ENCODE measurements at places on chromosomes 1 and 21.

DNA sequence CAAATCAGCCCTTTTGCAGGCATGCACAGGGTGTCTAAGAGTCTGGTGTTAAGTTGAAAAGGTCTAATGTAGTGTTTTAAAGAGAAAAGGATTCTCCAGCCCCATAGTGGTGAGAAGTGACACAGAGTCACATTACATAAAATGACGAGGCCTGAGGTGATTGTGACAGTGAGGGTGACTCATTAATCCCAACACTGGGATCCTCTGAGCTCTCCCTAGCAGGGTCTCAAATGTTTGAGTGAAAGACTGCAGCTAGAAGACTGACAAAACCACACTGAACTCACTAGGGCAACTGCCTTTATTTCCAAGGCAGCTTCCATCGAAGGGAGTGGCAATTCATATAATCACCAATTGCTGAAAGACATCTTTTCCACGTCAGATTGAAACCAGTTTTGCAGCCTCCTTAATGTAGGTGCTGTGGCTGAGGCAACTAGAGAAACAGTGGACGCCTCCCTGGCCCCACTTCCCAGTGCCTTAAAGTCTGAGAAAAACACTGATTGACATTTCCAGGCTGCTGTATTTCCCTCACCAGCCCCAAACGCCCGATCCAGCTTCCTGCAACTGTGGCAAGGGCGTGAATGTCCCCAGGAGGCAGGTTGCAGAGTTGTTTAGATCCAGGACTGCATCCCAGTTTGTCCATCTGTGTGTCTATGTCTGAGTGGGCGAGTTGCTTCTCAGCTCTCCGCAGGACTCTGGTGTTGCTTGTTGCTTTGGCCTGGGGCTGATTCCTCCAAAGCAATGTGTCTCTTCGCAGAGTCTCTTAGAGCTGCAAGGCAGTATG lies 81.4 kb downstream of the RUNX1 start:
- DNase-seq: no peak

DNA sequence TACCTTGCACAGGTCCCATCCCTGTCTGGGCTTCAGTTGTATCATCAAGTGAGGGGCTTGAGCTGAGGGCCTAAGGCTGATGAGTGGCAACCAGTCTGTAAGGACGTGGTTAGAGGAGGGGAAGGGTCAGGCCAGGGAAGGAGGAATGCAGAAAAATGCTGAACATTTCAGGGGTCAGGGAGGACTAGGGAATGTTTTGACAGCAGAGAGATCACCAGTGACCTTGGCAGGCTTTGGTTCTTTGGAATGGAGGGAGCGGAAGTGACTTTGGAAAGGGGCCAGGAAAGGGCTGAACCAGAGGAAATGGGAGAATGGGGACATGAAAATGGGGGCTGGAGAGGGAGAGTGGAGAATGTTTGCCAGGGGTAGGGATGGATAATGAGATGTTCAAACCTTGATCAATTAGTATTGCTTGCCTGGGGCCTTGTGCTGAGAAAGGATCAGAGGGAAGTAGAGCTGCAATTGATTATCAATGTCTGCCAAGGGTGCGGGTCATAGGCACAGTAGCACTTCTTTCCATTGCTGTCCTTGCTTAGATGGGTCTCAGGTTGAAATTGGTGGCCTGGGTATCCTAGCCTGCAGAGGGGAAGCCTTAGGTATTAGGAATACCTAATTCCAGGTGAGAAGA lies 7.4 kb downstream of the LDLRAP1 start:
- DNase-seq: no peak

- DNase-seq: peak; percentile 95
Observed at GRCh38 chr1:89762779-89763648, 57.8 kb upstream of the LRRC8D start.

DNA sequence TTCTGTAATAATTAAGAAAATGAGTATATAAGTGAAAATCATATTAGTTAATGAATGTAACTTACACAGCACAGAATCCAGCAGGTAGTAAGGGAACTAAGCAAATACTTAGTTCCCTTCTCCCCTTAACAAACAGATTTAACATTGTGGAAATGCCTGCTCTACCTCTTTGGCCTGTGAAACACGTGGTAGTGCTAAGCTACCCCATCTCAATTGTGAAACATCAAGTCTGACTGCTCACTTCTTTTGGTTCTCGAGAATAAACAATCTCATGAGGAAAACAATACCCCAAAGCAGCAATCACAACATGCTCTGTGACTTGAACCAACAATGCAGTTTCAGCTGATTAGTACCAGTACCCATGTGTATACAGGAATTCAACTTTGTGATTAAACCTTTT lies 4.7 kb downstream of the MYSM1 start:
- no peak for DNase-seq

GRCh38 chr1:212186427-212187207 lies 98.6 kb upstream of the PPP2R5A start:
- DNase-seq: no peak

DNA sequence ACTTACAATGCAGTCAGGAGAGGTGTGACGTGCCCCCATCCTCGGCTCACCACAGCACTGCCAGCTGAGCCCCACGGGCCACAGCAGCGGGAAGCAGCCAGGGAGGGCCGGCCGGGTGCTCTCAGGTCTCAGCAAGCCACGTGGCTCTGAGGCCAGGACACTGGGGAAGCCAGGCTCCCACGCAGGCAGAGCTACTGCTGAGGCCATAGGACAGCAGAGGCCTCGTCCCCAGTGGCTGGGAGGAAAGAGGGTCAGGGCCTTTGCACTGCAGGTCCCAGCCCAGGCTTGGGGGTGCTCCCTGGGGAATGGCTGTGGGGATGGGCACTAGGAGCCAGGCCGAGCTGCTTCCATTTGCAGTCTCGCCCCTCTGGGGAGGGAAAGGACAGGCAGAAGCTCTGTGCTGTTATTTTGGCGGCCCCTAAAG lies 5.8 kb downstream of the LRRC47 start:
- no peak for DNase-seq

DNA sequence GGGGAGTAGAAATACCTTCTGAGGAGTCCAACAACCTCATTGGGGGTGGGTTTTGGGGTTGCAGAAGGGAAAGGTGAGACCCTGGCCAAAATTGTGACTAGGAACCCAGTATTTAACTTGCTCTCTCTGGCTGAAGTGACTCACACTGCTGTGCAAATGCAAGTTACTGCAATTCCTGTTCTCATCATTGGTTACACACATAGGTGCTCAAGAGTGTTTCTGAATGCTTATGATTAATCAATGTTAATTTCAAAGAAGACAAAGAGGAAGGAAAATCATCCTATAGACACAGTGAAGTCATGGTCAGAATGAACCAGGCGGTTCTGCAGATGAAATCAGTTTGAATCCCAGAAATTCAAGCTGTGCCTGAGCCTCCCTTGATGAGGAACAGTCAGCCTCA lies 3.1 kb downstream of the ASCL5 start:
- DNase-seq: no peak

DNA sequence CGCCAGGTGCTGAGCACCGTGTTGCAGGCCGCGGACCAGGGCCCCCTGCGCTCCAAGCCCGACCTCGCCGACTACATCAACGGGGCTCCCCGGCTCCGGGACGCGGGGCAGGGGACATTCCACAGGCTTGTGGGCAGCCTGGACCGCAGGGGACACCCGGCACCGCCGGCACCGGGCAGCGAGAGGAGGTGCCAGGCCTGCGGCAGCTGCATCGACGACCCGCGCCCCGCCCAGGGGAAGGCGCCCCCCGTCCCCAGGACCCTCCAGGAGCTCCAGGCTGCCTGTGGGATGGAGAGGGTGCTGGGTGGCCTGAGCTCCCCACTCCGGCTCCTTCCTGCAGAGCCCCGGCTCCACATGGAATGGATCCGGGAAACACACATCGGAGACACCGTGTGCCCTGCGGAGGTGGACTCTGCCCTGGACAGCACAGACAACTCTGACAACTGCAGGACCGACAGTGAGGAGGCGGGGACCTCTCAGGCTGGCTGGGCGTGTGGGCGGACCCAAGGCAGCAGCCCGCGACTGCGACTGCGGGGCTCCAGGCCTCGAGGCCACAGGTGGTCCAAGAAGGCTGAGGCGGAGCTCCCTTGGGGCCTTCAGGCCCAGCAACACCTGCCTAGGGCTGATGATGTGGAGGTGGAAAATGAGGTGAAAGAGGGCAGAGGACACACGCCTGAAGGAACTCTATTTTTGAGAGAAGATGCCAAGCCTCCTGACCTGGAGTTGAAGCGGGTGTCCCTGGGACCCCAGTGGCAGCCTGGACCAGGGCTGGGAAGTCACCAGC lies 22.8 kb downstream of the KIAA1614 start:
- no peak for DNase-seq

- DNase-seq: no peak
Observed at GRCh38 chr1:3355089-3355488, 99.4 kb upstream of the ARHGEF16 start.

DNA sequence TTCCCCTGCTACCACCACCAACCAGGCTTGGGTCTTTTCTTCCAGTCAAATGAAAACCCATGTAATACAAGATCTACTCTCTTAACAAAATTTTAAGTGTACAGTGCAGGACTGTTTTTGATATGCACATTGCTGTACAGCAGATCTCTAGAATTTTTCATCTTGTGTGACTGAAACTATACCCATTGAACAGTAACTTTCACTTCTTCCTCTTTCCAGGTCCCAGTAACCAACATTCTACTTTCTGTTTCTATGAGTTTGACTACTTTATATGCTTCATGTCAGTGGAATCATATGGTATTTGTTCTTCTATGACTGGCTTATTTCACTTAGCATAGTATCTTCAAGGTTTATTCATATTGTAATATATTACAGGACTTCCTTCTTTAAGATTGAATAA lies 45.3 kb upstream of the PLPPR4 start:
- DNase-seq: no peak

GRCh38 chr1:154219541-154219940 lies 1.2 kb upstream of the UBAP2L start:
- no peak for DNase-seq

DNA sequence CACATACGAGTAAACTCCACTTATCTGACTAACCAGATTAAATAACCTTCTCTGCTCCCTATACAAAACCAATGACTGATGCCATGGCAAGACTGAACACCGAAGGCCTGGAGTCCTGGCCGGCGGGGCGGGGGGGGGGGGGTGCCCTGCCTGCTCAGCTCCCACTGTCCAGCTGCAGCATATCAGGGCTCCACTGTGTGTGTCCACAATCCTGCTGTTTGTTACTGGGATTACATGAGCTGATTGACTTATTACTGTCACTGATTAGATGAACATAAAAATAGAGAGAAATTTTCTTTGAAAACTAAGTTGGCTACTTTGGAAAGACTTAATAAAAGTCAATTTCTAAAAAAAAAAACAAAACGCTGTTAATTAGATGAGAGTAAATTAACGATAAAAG lies 24.9 kb downstream of the TMEM63A start:
- no peak for DNase-seq

GRCh38 chr1:24972221-24972914 lies 42.3 kb upstream of the RUNX3 start:
- DNase-seq: no peak

DNA sequence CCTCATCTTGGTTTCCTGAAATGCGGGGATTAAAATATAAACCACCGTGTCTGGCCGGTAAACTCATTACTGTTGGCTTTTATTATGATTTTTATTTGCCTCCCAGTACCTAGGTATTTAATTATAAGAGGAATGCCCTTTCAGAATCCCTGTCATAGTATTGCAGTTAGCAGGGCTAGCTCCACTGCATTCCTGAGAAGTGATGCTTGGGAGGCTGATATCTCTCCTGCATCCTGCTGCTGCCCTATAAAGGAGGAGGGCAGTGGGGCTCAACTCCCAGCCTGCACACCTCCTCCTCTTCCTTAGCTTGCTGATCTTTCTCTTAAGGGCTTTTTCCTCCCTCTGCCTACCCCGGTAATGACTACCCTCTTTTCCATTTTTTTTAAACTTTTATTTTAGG lies 19.9 kb upstream of the DISC1 start:
- no peak for DNase-seq

GRCh38 chr1:150365941-150366340 lies 2.0 kb downstream of the RPRD2 start:
- no peak for DNase-seq

GRCh38 chr21:39559511-39559910 lies 53.2 kb upstream of the B3GALT5 start:
- no peak for DNase-seq

- DNase-seq: peak; percentile 53
Observed at GRCh38 chr1:226545836-226546596, 2.5 kb upstream of the STUM start.

GRCh38 chr1:41448821-41449220 lies 35.7 kb downstream of the EDN2 start:
- DNase-seq: no peak

DNA sequence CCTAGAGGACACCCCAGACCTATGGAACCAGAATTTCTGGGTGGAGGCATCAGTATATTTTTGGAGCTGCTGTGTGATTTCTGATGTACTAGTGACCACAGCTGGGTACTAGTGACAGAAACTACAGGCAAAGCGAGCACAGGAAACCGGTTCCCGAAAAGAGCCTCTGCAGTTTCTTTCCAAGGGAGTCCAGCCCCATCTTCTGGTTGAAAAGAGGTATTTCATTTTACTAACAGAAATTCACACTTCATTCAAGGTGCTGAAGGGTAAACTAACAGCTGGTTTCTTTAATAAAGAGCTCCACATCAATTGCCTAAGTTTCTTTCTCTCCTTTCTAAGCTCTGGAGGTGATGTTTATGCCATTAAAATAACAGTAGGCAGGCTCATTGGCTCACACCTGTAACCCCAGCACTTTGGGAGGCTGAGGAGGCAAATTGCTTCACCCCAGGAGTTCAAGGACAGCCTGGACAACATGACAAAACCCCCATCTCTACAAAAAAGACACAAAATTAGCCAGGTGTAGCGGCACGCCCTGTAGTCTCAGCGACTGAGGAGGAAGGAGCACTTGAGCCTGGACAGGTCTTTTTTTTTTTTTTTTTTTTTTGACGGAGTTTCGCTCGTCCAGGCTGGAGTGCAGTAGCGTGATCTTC lies 22.0 kb downstream of the THAP3 start:
- DNase-seq: no peak
